ENCODE measurements at places on chromosomes 7 and 10.

DNA sequence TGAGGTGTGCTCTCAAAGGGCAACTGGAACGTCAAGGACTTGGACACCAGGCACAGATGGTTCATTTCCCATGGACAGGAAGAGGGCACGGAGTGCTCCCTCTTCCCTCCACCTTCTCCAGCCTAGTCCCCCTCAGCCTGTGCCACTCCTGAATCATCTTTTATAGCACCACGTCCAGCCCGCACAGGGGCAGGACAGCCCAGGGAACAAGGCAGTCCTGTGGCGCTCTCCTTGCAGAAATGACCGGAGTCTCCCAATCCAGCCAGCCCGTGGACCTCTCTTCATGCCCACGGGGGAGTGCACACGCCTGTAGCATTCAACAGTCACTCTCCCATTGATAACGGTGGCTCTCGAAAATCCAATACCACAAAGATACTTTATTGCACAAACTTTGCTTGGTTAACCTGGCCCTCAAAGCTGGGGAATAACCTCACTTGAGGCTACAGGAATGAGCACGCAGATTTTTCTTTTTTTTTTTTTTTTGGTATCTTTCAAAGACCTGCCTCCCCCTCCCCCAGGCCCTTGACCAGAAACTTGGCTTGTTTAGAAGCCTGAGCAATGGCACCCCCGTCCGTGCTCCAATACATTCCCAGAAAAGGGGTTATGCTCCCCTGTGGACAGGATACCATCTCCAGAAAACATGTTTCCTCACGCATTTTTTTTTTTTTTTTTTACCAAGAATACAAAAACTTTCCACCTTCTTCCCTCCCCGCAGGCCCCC, 733 bp downstream of the PRKCQ start:
- no peak for DNase-seq

- no peak for DNase-seq
Observed at GRCh38 chr10:124600051-124600880, 138.6 kb downstream of the LHPP start.

DNA sequence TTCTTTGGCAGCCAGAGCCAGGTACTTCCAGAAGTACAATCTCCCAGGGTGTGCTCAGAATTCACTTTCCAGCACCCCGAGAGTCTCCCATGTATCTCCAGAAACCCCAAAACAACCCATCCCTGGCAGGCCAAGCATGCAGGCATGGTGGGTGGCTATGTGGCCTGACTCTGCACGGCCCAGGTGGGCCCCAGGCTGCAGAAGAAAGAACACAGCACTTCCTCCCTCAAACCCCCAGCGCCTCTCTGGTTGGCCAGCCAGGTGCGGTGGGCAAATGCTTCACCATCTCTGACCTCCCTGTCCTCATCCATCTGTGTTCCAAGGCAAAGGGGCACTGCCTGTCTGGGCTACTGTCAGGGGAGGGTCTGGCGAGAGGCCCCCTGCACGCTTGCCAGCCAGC, 100.3 kb downstream of the MKI67 start:
- DNase-seq = no peak

GRCh38 chr7:65397730-65398142, 24.1 kb downstream of the ZNF92 start:
- peak; percentile 12 for DNase-seq

Measured in A172 (cell line).